ENCODE measurements at places on chromosomes 11 and 22. TPM values are rescaled to one million over a fixed set of nuclear protein-coding genes. Genes with fewer than 3 reads are reported as not detected.
A peak's percentile ranks its signal among the peaks of the same experiment; 100 is the strongest.

- DNase-seq, result peak; percentile 92
Measured at GRCh38 chr22:28882878-28883656, at the start of gene ZNRF3. Gene ZNRF3, plus strand, starts transcription at chr22:28883572. Its CDS starts 195 bp downstream, at chr22:28883767.

DNA sequence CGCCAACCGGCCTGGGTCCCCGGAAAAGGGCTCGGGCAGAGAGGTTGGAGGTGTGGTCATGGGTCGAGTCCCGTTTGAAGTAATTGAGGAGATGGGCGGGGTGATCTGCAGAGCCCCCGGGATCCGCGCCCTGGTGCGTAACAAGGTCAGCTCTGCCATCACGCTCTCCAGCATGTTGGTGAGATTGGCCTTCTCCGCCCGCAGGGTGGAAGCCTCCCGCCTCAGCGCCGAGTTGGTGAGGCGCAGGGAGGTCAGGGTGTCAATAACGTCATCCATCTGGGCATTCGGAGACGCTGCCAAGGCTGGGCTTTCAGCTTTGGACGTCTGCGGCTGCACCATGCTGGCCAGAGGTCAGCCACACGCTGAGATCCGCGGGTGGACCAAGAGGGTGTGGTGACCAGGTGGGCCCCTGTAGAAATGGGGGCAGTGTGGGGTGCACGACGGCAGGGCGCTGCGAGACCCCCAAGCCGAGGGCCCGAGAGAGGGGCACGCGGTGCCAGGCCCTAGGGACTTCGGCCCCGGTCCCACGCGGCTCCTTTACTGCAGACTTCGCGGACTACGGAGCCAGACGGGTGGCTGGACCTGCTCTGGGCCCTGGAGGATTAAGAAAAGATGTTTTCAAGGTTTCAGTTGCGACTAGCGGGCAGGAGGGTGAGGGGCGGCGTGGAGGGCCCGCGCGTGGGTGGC lies 672 bp downstream of the RTL6 start:
- no peak for DNase-seq

GRCh38 chr11:46663277-46663940 lies 37.0 kb downstream of the ARHGAP1 start:
- DNase-seq, result no peak

- no peak for DNase-seq
Measured at GRCh38 chr11:81005595-81005994, 1564.8 kb upstream of the TENM4 start.

- no peak for DNase-seq
Measured at GRCh38 chr11:103624708-103625623, 411.5 kb upstream of the DDI1 start.

DNA sequence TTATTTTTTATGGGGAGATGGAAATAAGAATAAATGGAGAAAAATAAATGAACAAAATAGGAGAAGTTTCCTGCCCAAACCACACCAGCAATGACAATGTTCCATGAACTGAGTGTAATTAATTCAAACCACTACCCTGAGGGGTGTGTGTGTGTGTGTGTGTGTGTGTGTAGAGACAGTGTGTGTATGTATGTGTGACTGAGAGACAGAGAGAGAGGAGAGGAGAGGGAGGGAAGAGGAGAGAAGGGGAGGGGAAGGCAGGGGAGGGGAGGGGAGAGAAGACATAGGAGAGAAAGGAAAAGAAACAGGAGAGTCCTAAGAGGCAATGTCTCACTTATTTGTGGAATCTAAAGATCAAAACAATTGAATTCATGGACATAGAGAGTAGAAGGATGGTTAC lies 65.0 kb upstream of the POU2AF1 start:
- DNase-seq, result no peak

DNA sequence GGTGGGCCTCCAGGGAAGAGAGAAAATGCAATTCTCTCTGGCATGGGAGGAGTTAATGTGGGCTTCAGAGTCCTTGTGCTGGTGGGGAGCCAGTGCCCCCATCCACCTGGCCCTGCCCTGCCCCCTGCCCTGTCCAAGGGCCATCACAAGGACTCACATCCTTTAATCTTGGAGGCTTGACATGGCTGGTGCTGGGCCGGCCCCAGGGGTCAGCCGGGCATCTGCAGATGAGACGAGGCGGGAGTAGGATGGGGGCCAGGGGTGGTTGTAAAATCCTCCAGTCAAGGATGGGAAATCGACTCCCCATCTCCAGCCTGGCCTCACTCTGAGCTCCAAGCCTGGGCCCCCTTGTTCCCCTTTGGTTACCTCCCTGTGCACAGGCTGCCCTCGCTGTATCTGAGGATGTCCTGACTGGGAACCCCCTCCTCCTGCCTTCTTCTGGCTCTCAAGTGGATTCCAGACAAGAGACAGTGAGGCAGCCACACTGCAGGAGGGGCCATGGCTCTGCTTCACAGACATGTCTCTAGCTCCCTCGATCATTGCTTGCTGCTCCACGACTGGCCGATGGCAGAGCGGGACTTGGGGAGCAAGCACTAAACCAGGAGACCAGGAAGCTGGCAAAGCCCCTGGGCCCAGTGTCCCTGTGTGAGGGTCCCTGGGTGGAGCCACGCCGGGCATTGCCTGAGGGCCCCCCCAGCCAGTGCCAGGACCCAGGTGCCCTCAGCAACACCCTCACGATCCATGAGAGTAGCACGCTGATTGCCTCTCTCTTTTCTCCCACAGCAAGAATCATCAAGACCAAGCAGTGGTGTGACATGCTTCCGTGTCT lies 1120.5 kb downstream of the BRD1 start:
- DNase-seq, result no peak

GRCh38 chr11:94790661-94791180 lies 22.6 kb downstream of the AMOTL1 start:
- no peak for DNase-seq

DNA sequence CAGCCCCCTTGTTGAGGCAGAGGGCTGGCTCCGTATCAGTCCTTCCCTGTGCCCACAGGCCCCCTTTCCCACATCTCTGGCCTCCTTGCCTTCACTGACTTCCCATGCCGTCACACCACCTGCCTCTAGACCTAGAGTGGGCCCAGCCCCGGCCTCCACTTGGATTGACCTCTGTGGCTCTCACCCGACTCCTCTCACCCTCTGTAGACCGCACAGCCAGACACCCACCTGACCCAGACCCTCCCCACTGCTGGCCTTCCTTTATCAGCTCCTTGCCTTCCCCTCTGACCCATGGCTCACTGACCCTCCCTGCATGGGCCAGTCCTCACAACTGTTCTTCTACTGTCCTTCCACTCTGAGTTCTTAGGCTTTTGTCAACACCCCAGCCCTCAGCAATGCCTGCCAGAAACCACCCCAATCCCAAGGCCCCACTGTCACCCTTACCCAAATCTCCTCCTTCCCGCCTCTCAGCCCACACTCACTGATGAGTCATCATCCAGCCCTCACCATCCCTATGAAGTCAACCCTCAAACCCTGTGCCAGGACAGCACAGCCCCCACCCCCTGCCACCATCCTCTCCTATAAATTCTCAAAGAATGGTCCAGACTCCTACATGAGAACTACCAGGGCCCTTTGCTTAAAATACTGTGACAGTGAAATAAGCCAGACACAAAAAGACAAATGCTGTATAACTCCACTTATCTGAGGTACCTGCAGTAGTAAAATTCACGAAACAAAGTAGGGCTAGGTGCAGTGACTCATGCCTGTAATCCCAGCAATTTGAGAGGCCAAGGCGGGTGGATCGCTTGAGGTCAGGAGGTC lies 53.4 kb downstream of the SCGB1A1 start:
- no peak for DNase-seq

DNA sequence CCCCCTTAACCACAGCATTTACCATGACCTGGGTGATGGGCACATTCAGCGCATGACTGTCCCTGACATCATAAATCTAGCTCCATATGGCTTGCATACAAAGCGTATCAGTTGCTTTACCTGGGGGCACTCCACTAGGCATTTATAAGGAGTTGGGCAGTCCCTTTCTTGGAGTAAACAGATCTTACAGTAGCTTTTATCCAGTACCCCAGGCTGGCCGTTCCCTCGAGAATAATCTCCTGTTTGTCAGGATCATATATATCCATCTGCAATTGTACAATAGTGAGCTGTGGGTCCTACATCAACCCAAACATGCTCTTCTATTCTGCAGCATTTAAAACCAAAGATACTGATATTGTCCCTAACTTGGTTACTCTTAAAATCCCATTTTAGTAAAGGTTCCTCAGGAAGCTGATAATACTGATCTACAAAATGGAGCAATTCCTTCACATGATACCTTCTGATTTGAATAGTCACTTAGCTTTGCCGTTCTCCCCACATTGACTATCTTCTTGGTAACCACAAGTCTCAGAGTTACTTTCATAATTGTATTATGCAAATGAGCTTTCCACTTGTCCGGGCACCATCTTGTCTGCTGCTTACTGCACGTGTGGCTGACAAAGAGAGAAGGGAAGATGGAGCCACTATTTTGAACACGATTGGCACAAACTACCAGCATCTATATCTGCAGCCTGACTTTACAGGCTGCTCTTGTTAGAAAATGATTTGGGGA lies 205.0 kb downstream of the CWF19L2 start:
- DNase-seq, result no peak

GRCh38 chr11:112520354-112520753 lies 259.7 kb upstream of the PLET1 start:
- DNase-seq, result no peak

- no peak for DNase-seq
Measured at GRCh38 chr11:6721343-6721742, 38.2 kb upstream of the MRPL17 start.

GRCh38 chr22:45231293-45231692 lies 9.4 kb downstream of the KIAA0930 start:
- no peak for DNase-seq

DNA sequence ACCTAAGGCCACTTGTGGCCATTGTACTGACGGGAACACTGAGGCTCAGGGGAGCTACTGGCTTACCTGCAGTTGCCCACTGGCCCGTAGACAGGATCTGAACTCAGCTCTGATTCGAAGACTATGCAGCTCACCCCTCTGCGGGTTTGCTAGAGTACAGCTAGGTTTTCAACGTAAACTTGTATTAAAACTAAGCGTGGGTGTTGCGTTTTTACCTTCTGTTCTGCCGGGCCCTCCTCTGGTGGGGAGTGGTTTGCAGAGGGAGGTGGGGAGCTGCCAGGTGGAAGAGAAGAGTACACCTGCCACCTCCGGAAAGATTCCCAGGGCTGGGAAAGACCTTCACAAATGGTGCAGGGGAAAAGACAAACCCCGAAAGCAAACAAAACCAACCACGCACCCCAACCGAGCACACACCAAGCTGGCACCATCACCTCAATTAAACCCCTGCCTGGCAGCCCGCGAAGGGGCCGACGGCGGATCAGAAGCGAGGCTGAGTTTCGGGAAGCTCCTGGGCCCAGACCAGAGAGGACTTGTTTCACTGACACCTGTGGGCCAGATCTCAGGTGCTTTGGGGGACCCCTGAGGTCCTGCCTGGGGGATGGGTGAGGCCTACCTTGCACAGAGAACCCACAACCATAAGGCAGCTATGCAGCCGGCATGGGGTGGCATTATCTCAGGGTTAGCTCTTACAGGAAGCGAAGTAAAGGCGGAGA lies 37.7 kb downstream of the SHISAL1 start:
- DNase-seq, result no peak

DNA sequence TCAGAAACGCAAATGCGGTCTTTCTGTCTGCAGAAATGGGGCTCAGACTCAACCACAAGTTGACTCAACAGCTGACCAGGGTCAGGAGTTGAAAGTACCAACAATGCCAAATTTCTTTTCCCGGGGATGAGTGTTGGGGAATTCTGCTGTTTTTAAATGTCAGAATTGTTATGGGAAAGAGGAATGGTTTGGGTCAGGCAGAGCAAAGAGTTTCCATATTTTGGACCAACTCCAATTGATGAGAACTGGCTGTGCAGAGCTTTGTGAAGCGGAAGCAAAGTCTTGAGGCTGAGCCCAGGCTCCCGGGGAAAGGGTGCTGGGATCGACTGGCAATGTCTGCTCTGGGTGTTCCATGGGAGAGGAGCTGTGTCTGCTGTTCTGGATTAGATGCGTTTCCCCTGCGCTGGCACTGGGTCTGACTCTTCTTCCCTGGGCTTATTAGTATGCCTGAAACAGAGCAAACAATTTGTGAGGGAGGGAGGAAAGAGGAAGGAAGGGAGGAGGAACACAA lies 36.2 kb downstream of the TXN2 start:
- no peak for DNase-seq

DNA sequence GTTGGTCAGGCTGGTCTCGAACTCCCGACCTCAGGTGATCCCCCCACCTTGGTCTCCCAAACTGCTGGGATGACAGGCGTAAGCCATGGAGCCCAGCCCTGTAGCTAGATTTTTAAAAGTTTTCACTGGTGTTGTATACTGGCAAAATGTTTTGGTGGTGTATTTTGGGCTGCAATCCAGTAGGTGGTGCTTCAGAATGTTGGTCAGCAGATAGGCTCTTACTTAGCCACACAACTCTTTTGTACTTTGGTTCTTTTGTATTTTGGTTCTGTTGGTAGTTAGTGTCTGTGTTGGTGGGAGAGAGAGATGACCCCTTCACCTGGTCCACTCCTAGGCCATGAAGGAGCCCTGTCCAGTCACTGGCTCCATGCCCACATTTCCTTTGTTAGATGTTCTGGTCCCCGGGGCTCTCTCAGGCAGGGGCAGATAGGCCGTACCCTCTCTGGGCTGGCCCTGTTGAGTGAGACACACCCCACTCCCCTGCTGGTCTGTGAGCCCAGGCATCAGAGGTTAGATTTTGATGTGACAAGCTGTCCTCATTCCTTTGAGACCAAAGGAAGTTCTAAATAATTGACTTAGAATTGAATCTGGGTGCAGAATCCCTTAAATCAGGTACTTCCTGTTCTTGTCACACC lies 123.8 kb downstream of the DDX10 start:
- DNase-seq, result no peak

GRCh38 chr11:86698639-86699038 lies 26.2 kb upstream of the ME3 start:
- DNase-seq, result no peak

DNA sequence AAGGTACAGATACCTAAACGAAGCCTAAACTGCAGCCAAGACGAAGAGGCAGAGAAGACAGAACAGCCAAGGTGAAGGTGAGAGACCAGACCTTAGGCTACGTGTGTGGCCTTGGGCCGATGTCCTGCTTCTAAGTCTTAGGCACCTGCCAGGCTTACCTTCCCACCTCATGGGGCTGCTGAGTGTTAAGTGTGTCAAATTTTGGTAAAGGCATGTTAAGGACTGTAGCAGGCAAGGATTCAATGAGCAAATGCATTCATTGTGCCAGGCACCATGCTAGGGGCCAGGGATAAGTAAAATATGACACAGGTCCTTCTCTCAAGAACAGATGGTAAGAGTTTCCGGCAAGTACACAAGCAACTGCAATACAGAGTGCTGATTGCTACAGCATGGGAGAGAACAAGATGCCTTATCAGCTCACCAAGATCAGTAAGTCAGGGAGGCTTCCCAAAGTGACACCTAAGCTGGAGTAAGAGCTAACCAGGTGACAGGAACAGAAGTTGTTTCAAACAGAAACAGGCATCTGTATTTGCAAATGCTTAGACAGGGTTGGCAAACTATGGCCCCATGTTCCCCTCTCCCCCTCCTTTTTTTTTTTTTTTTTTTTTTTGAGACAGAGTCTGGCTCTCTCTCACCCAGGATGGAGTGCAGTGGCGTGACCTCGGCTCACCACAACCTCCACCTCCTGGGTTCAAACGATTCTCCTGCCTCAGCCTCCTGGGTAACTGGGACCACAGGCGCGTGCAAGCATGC lies 46.7 kb downstream of the CLTCL1 start:
- DNase-seq, result no peak

- no peak for DNase-seq
Measured at GRCh38 chr22:42268852-42269410, 1.5 kb downstream of the TCF20 start.

GRCh38 chr11:72232260-72233055 lies 7.9 kb downstream of the INPPL1 start:
- no peak for DNase-seq

P2RY6 gene
- total RNA-seq, result 2.5 TPM

C11orf97 gene
- total RNA-seq, result 1.4 TPM

KCNJ1 gene
- 1.2 TPM for total RNA-seq

LIF gene
- 1.5 TPM for total RNA-seq

LUZP2 gene
- total RNA-seq, result 11.8 TPM

SAA4 gene
- total RNA-seq, result not detected

PGR gene
- 1.9 TPM for total RNA-seq

HBG1 gene
- not detected for total RNA-seq
